ENCODE measurements at places on chromosomes 5 and 9.

- DNase-seq: no peak
Measured at GRCh38 chr5:76368941-76369340, 34.1 kb upstream of the IQGAP2 start.

- DNase-seq: no peak
Measured at GRCh38 chr5:169356811-169357210, 55.9 kb upstream of the SLIT3 start.

- DNase-seq: no peak
Measured at GRCh38 chr5:6601271-6601670, 31.6 kb downstream of the NSUN2 start.

DNA sequence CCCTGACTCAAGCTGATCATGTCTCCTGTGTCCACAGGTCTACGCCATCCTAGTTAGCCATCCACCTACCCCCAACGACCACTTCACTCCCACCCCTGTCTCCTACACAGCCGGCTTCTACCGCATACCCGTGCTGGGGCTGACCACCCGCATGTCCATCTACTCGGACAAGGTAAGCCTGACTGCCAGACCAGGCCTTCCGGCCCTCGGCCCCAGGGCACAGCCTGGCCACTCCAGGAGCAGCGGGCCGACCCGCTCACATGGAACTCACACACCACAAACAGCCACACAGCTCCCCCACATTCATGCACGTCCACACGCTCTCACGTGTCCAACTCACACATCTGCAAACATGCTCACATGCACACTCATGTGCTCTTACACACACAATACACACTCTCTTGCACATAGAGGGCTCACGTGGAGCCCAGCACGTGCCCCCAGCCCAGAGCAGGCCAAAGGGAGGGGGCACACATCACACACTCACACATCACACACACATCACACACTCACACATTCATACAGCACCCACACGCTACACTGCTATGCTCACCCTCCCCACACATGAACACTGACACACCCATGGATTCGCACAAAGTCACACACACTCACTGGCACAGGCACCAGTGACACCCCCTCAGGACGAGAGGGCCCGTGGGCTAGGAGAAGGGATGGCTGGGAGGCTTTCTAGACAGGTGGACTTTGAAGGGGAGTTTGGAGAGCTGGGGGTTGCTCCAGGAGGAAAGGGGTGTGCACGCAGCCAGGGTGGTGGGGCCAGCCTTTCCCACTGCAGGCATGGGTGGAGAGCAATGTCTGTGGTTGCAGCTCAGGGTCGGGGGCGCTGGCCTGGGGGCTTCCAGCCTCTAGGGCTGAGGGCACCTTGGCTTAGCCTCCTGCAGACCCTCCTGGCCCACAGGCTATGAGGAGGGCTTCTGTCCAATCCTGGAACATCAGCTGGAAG is 3.3 kb downstream of the GRIN1 start:
- DNase-seq: no peak

DNA sequence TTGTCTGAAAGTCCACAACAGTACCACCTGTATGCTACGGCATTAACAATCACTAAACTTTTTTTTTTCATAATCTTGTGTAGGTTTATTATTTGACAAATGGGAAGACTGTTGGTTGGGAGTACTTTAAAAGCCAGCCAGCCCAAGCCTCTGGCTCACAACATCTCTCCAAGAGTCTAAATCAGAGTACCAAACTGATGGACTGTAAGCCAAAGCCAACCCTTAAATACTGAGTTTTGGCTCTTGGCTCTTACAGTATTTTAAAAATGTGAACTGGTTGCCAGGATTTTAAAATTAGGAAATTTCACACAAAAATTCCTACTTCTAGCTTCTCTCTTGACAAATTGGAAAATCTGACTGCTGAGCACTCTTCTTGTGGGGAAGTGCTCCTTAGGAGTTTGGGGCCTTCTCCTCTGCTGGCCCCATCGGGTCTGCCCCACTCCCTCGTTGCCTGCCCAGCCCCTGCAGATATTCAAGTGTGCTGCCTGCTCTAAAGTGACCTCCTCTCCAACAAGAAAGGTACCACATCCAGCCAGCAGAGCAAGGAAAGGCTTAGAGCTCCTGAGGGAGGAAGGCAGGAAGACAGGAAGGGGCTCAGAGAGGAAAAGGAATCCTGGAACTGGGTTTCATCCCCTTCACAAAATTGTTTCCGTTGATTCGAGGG is 21.8 kb upstream of the TMOD1 start:
- no peak for DNase-seq

- DNase-seq: no peak
Measured at GRCh38 chr9:101437806-101438232, 2.2 kb upstream of the ALDOB start.

GRCh38 chr9:77505232-77505631 is 142.9 kb downstream of the GNA14 start:
- no peak for DNase-seq

DNA sequence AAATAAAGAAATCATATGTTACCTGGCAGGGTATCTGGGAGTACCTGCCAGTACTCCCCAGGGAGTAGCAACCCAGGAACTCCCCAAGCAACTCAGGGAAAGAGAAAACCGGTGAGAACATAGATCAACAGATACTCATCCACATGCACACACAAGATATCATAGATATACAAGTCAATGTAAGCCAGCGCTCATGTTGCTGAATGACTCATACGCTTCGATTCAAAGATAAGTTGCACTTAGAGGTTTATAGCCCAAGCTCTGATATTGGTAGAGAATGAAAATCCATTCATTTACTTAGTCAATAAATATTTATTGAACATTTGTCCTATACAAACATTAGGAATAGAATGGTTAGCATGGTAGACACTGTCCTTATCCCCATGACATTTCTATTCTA is 219.1 kb upstream of the TRPC7 start:
- DNase-seq: no peak

DNA sequence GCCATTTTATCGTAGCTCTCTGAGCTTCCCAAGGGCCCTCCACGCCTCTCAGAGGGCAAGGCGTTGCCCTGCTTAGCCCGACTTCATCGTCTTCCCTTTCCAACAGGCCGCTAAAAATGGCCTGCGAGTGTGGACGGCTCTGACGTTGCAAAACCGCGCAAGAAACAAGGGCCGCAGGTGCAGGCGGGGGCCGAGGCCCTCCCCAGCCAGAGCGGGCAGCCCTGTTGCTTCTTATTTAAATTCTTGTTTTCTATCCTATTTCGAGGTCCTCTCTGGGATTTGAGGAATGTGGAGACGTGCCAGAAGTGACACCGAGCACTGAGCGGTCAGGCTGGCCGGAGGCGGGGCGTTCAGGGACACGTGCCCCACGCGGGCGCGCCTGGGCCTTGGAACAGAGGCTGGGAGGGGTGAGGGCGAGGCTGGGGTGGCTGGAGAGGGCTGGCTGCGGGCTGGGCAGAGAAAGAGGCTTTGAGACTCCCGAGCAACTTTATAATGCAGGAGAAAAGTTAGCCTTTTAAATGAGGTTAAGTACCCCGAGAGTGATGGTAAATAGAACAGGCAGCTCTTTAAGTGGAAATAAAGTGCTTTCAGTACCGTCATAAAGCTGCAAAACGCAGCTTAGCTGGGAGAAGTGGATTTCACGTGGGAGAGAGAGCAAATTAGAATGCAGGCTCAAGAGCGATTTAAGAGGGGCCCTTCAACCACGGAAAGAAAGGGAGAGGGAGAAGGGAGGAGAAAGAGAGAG is 243.6 kb downstream of the AUH start:
- DNase-seq: peak; percentile 37

GRCh38 chr9:115672477-115673316 is 480.9 kb upstream of the PAPPA start:
- no peak for DNase-seq

DNA sequence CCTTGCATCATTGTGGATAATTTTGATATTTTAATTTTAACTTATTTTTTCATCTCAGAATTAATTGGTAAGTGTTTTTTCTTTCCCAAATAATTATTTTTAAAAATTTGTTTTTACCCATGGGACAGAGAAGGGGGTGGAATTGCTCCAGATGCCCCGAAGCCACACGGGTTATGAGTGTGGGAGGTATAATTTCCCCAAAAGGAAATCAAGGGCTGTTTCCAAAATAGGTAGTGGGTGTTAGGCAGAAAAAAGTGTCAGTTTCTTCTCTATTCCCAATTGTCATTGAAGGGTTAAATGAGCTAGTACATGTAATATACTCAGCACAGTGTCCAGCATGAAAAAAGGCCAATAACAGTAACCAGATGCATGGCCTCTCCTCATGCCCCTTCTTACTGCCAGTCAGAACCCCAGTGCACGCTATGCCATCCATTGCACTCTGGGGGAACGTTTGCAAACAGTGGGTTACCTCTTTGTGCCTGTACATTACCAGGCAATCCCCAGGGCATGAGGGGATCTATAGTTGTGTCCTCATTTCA is 36.4 kb upstream of the ANGPTL2 start:
- DNase-seq: no peak

DNA sequence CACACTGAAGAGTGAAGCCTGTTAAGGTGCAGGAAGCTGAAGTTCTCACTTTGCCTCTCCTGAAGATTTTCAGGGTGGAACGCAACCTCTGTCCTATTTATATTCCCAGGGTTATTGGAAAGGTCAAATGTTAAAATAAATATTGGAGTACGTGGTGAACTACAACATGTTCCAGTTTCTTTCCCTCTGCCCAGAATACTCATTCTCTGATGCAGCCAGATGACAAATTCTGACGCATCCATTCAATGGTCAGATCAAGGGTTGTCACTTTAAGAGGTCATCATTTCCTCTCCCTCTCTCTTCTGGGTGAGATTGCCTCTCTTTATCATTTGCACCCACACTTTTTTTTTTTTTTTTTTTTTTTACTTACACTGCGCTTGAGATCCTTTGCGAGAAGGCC is 277.1 kb downstream of the BRINP1 start:
- DNase-seq: no peak

GRCh38 chr9:95021166-95021886 is 294.8 kb downstream of the AOPEP start:
- no peak for DNase-seq

DNA sequence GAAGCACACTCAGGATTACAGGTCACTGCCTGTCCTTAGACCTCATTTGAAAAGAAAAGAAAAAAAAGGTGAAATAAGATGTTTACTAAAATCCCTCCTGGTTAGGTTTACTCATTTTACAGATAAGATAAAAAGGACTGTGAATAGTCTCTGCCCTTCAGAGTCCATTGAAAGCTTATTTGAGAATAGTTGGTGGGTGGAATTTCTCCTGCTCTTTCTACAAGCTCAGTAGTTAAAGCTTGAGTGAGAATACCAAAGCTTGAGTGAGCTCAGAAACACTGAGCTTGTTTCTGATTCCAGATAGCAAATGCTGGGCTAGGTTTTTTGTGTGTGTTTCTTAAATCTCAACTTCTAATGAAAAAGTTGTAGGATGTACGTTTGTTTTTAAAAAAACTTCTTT is 106.7 kb downstream of the SLF1 start:
- DNase-seq: no peak

DNA sequence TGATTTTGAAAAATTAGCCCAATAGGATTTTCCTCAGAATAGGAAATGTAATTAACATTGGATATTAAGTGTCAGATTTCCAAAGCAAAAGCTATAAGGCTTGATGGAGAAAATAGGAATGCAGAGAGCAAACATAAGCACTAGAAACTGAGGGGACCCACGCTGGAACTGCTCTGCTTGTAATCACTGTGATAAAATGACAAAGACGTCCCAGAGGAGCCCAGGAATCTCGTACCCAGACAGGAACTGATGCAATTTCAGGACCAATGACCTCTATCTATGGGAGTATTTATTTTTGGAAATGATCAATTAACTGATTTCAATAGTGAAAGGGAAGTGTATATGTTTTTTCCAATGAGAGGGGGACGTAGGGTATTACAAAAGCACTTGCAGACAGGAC is 714.5 kb upstream of the WWC1 start:
- DNase-seq: no peak

GRCh38 chr5:13976867-13977830 is 32.7 kb upstream of the DNAH5 start:
- DNase-seq: no peak

GRCh38 chr9:116350213-116350612 is 196.6 kb downstream of the PAPPA start:
- no peak for DNase-seq

GRCh38 chr5:31531543-31531887 is 378 bp downstream of the DROSHA start:
- no peak for DNase-seq

GRCh38 chr5:150862070-150862469 is 15.7 kb downstream of the IRGM start:
- no peak for DNase-seq

DNA sequence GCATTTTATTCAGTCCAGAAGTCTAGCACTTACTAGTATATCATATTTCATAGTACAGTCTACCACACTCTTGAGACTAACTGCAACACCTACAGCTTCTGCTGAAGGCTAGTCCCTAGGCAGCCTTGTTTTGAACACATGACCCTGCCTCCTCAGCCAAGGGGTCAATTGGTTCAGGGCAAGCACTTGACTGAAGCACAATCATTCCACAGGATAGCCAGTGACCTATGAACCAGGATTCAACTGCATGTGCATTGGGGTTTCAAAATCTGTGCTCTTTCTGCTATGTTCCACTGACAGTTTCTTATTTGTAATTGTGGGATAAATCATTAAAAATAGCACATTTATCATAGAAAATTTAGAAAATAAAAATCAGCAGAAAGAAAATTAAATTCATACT is 186.8 kb downstream of the TMEM161B start:
- DNase-seq: no peak

DNA sequence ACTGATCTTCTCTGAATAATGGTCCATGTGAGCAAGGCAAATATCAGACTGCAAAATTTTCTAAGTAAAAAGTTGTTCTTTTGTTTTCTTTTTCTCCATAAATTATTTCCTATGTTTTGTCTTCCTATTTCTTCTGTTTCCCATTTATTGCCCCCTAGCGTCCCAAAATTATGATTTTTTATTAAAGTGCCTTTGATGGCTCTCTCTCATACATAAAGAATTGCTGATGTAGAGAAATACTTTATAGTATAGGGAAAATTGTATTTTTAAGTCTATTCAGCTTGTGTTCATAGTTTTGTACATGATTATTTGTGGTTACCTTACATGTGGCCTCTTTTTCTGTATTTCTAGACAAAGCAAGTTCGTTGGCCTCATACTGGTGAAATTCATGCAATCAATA is 1031.2 kb downstream of the EFNA5 start:
- DNase-seq: no peak
